ENCODE measurements at places on chromosomes 7 and 10.

DNA sequence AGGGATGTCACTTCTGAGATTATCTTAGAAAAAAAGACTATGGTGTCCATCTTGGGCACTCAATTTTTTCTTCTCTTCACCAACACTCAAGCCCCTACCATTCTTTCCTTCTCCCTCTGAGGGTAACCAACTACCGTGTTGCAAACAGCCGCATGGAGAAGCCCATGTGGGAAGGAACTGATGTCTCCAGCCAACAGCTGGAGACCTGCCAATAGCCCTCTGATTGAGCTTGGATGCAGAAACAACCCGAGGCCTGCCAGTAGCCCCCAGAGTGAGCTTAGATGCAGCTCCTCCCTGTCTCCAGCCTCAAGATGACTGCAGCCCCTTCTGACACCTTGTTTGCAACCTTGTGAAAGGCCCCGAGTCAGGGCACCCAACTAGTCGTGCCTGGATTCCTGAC lies 36.4 kb upstream of the CHCHD3 start:
- DNase-seq: no peak

GRCh38 chr10:58305821-58306220 lies 29.0 kb upstream of the UBE2D1 start:
- no peak for DNase-seq

- DNase-seq: no peak
These were observed 396.4 kb downstream of the INHBA start for GRCh38 chr7:41306486-41306885.

GRCh38 chr10:62554632-62555199 lies 180.5 kb downstream of the ZNF365 start:
- DNase-seq: peak; percentile 73

DNA sequence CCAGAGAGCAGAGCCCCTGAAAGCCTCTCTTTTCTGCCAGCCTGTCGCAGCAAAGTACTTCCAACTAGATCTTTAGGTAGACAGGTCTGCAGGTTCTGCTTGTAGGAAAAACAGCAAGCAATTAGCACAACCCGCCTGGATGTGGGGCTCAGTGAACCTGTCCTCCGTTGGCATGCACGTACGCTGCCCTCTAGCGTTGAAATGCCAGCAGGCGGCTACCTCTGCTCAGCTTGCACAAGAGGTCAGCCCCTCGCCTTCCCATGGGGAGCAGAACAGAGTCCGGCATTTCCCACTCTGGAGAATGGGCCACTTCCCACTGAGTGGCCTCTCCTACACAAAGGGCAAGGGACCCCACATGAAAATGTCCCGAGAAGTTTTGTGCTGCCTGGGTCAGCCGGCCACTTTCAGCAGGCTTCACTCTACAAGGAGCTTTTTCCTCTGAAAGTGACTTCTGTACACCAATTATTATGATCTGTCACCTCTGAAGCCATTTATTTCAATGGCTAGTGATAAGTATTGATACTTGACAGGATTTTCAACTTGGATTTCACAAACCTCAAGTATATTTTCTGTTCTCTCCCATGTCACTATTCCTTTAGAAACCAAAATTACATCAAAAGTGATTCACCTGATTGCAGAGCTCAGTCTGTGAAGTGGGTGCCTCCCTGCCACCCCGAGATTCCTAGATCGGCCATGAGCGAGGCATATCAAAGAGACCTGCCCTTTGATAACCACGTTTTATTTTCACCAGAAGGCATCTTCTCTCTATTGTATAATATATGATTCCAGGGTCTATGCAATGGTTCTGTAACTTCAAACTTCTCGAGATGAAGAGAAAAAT lies 56.7 kb downstream of the JCAD start:
- peak; percentile 59 for DNase-seq

GRCh38 chr7:108045154-108045553 lies 42.2 kb upstream of the LAMB1 start:
- DNase-seq: peak; percentile 80

- peak; percentile 42 for DNase-seq
These were observed 6.6 kb downstream of the NPC1L1 start for GRCh38 chr7:44534501-44534900.

DNA sequence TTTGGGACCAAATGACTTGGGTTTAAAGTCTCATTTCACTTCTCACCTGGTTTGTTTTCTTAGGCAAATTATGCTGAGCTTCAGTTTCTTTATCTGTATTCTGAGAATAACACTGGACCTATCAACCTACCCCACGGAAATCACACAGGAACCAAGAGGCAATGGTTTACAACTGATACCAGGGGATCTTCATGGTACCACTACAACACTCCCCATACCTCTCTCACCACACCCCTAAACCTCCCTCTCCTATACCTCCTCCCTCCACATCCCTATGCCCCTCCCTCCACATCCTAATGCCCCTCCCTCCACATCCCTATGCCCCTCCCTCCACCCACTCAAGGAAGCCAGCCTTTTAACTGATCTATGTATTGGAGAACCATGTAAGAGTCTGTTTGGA lies 9.9 kb downstream of the FAM204A start:
- no peak for DNase-seq

- DNase-seq: no peak
These were observed 16.3 kb downstream of the FGF8 start for GRCh38 chr10:101759309-101760247.

- DNase-seq: peak; percentile 42
These were observed 7.1 kb upstream of the SEMA3E start for GRCh38 chr7:83655951-83656556.

DNA sequence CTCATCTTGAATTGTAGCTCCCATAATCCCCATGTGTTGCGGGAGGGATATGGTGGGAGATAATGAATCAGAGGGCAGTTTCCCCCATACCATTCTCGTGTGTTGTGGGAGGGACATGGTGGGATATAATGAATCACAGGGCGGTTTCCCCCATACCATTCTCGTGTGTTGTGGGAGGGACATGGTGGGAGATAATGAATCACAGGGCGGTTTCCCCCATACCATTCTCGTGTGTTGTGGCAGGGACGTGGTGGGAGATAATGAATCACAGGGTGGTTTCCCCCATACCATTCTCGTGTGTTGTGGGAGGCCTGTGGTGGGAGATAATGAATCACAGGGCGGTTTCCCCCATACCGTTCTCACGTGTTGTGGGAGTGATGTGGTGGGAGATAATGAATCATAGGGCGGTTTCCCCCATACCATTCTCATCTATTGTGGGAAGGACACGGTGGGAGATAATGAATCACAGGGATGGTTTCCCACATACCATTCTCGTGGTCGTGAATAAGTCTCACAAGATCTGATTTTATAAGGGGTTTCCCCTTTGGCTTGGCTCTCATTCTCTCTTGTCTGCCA lies 271.0 kb downstream of the MAD1L1 start:
- DNase-seq: peak; percentile 99

- DNase-seq: no peak
These were observed 177.7 kb downstream of the PRKCQ start for GRCh38 chr10:6402349-6402709.

- no peak for DNase-seq
These were observed 515.7 kb downstream of the RPS24 start for GRCh38 chr10:78549140-78549935.

DNA sequence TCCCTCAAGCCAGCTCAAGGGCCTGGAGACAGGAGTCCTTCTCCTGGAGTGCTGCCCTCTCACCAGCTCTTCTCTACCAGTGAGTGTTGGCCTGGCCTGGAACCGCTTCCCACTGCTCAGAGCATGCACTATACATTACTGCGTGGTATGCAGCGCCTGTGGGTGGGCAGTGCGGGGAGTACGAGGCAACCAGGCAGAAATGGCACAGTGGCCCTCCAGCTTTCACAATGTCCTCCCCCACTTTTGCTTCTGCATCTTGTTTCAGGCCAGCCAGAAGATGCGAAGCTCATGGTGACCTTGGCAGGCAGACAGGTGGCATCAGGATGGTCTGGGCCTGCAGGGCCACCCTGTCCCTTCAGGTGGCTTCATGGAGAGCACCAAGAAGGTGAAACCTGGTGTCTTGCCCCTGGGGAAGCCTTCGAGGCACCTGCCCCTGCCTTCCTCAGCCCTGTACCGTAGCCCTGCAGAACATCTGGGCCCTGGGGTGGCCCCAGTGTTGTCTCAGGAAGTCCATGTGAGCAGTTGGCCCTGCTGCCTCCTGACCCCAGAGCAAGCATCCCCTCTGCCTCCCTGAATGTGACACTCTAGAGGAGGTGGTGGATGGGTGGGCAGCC lies 35.8 kb downstream of the RASGEF1A start:
- no peak for DNase-seq

DNA sequence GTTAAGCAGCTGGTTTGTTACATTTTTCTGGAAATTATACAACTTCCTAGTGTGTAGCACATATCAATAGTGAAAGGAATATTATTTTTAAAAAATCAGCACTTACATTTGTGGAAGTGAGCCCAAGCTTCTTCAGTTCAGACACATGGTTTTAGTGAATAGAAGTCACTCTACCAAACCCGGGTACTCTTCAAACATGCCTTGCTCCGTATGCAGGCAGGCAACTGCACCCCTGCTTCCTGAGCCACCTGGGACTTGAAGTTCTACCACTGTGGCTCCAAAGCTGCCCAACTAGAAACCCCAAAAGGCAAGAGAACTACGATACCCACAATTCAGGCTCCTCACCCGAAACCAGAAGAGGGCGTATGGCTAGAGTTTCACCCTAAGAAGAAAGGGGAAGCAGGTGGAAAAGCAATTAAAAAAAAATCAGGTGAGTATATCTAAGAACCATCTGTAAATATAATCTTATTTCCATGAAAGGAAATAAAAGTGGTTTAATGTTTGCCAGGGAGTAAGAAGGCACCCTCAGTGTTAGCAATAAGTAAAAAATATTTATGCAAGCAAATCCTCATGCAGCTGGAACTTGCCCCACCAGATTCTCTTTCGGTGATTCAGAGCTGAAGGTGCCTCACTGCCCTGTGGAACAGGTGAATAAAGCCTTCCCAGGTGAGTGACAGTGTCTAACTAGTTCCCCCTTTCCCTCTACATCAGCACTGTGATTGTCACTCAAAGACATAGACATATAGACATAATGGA lies at the start of gene MACC1:
TSS of gene MACC1 (minus strand) at position 192 of the 756 bp plus-strand sequence. CDS start 55,522 bp downstream, outside the sequence.
- no peak for DNase-seq

Measured in fibroblast of skin of back (primary cell).